ENCODE measurements at places on chromosomes 5 and 9.

DNA sequence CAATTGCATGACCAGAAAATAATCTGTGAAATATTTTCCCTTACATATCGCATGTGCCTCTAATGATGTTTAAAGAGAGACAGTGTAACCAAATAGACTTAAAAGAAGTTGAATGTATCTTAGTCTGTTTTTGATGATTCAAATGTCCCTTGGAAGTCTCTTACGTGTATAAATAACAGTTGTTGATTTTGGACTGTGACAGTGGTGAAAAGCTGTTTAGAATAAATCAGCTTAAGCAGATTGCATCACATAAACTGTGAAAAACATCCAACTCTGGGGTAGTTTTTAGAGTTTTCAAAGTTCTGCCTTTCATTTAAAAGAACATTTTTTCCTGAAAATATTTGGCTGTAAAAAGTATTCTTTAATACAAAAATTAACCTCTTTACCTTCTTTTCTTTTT is 301.1 kb downstream of the PRR16 start:
- no peak for DNase-seq

- DNase-seq = no peak
Observed at GRCh38 chr9:87674565-87675299, 51.2 kb upstream of the CTSL start.

DNA sequence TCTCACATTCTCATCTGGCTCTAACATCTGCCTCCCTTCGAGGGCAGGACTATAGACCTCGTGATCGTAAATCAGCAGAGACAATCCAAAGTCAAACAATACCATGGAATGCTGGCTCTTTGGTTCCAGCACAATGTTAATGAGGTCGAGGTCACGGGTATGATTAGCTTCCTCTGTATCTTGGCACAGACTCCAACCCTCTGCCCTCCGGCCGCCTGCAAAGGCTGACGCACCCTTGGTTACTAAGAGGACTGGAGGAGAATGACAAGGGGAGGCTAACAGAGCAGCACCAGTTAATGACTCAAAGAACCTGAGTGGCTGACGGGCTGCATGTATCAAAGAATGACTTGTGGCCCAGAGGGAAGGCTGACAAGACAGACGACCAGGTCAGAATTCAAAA is 10.1 kb downstream of the LHFPL2 start:
- peak; percentile 74 for DNase-seq

- DNase-seq = no peak
Observed at GRCh38 chr9:105475302-105475701, 27.5 kb downstream of the FSD1L start.

GRCh38 chr5:177094224-177095087 is 7.7 kb downstream of the FGFR4 start:
- DNase-seq = no peak

DNA sequence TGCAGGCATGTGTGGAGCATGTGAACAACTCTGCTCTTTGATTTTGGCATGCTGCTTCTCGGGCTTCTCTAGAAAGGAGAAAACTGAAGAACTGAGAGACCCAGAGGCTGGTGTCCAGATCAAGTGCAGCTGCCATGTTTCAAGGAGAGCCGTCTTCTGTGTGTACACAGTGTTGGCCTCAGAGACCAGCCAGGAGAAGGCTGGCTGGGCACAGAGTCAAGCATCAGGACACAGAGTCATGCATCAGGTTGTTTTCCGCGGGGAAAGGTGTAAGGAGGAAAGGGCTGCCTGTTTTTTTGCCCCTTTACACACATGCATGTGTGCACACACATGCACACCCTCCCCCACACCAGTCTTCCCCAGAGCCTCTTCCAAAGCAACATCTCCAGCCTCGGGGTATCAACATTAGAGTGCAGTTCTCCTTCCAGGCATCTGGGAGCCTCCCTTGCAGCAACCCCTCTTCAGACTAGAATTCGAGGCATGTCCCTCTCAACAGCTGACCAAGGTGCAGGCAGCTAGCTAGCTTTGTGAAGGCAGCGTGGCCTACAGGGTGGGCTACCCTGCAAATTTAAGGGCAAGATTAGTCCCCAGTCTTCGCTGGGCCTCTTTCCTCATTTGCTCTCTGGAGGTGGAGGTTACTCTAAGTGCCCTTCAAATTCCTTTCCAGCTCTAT is 180.9 kb downstream of the AOPEP start:
- no peak for DNase-seq

GRCh38 chr9:5735072-5735471 is 97.8 kb downstream of the ERMP1 start:
- DNase-seq = no peak

DNA sequence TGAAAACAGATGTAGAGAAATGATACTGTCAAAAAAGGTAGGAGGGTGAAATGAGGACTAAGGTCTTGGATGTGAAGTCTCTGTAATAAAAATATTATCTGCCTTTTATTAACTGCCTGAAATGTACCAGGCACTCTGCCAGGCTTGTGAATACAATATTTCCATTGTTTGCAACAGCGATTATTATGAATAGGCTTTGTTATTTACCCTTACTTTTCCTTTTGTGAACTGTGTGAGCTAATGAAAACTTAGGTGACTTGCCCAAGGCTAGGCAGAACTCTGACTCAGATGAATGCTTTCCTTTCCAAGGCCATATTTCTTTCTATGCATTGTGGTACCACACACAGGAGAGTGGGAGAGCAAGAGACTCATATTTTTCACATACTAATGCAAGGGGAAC is 204.1 kb downstream of the CDH12 start:
- peak; percentile 76 for DNase-seq

DNA sequence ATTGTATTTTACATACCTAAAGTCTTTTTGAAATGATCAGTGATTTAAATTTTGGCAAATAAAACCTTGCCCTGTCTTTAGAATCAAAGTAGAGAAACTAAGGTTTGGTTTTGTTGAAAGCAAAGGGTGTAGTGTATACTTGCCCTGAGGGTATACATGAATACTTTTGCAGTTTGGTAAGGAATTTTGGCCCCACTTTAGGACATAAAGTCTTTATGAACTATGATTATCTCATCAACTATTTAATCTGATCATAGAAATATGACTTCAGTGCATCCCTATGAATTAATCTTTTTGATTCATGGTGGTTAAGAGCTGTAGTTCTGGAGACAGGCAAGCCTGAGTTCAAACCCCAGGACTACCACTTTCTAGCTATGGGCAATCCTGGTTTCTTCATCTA is 17.7 kb downstream of the RAD1 start:
- no peak for DNase-seq

GRCh38 chr9:99070681-99071080 is 34.2 kb upstream of the TGFBR1 start:
- no peak for DNase-seq

GRCh38 chr5:143057580-143057999 is 287.4 kb downstream of the ARHGAP26 start:
- no peak for DNase-seq

- peak; percentile 23 for DNase-seq
Observed at GRCh38 chr9:34375901-34376595, 650 bp downstream of the MYORG start.

- DNase-seq = peak; percentile 36
Observed at GRCh38 chr9:129175825-129176633, 2.0 kb downstream of the IER5L start.

DNA sequence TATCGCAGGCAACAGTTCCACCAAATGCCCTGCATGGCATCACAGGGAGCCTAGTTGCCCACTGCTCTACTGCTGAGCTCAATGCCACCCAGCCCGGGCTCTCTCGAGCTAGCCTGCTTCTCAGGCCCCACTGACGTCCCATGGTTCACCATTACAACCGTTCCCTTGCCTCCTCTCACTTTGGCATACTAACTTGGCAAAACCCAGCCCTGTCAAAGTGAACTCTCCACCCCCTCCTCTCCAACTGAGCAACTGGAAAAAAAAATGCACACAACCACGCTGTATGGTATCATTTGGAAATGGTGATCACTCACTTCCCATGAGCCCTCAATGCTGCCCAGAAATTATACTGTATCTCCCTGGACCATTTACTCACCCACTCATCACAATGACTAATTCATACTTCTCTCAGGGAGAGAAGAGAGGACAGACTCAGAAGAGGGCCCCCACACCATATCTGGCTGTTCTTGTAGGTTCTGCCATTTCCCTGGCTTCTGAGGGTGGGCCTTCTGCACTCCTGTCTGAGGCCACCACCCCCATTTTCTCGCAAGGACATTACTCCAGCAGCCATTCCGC is 51.4 kb upstream of the RARS1 start:
- DNase-seq = no peak

- no peak for DNase-seq
Observed at GRCh38 chr9:30697958-30698357, 1686.5 kb upstream of the ACO1 start.

- DNase-seq = no peak
Observed at GRCh38 chr5:169157064-169157463, 143.9 kb downstream of the SLIT3 start.

GRCh38 chr9:87711857-87712800 is 13.8 kb upstream of the CTSL start:
- DNase-seq = no peak

DNA sequence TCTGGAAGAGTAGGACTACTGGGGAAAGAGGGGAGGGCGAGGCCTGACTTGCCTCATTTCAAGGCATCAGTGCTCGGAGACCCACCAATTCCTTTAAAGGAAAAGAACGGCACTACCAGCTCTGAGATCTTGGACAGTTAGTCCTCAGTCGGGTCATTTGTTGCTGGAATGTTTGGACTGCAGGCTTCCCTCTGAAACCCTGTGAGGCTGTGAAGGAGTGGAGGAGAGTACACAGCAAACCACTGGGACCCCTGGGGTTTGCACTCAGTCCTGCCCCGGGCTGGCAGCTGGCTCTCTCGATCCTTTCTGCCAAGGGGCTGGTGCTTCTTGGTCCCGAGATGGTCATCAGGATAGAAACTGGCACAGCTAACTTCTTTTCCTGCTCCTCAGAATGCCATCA is 194.5 kb downstream of the TRIO start:
- no peak for DNase-seq

DNA sequence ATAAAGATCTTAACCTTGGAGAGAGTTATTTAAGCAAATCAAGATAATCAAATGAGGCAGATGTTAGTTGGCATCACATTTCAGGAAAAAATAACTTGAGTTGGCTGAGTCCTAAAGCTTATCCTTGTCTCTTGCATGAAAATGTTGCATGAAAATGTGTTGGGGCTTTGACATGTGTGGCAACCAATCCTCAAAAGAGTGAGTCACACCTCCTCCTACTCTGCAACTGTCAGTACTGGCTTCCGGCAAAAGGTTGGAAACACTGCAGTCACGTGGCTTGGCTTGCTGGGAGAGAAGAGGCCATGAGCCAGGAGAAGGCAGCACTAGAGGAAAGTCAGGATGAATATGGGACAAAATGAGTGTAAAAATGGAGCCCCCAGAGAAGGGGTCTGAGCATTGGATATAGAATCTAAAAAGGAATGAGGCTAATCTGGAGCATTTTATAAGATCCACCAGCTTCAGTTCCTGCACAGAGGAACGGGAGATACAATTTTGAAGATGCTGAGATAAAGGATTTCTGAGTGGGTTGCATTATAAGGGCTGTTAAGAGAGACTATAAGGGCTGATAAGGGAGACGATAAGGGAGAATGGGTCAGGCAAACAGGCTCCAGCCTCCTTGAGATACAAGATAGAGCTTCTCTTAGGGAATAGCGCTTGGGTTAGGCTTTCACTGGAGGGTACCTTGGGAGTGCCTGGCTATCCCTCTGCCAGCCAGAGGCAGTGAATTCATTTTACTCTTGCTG is 43.1 kb downstream of the SPATA31D1 start:
- DNase-seq = no peak

- DNase-seq = no peak
Observed at GRCh38 chr5:77882670-77883257, 106.6 kb upstream of the TBCA start.

GRCh38 chr9:72139226-72139625 is 10.0 kb upstream of the GDA start:
- DNase-seq = no peak

DNA sequence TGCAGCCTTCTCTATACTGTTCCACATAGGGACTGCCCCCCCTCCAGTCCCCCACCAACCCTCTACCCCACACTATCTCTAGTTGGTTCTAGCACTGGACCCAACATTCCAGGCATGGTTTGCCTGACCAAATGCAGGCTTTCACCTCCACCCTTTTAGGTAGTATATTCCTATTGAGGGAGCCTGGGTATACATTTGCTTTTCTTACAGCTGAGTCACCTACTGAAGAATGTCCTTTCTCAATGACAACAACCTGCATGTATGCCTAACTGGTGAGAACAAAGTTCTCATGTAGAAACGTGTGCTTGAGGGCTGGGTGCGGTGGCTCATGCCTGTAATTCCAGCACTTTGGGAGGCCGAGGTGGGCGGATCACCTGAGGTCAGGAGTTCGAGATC is 8.2 kb downstream of the TNIP1 start:
- DNase-seq = no peak

GRCh38 chr9:121299467-121300282 is 31.7 kb downstream of the GSN start:
- DNase-seq = peak; percentile 42

DNA sequence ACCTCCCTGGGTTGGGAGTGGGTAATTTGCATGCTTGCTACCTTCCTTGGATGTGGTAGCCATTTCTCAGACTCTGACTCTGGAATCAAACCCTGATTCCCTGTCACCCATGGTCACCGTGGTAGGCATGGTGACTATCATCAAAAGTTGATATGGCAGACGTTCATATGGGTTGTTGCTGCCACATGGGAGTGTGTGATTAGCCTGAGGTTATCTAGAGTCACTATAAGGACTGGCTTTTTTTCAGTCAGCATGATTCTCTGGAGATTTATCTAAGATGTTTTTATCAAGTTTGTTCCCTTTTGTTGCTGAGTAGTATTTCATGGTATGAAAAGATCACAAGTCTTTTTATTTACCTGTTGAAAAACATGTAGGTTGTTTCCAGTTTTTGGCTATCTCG is 7.0 kb downstream of the RCL1 start:
- DNase-seq = no peak

- no peak for DNase-seq
Observed at GRCh38 chr5:142013734-142014521, 1.1 kb upstream of the GNPDA1 start.
